ENCODE measurements at places on chromosomes 7 and 10.

- peak; percentile 82 for DNase-seq
Measured at GRCh38 chr7:157138424-157139110, at the start of gene UBE3C. Gene UBE3C (plus strand): TSS chr7:157138926. CDS start chr7:157139273, 347 bp downstream.

- no peak for DNase-seq
Measured at GRCh38 chr7:148687555-148687954, 11.1 kb upstream of the CUL1 start.

DNA sequence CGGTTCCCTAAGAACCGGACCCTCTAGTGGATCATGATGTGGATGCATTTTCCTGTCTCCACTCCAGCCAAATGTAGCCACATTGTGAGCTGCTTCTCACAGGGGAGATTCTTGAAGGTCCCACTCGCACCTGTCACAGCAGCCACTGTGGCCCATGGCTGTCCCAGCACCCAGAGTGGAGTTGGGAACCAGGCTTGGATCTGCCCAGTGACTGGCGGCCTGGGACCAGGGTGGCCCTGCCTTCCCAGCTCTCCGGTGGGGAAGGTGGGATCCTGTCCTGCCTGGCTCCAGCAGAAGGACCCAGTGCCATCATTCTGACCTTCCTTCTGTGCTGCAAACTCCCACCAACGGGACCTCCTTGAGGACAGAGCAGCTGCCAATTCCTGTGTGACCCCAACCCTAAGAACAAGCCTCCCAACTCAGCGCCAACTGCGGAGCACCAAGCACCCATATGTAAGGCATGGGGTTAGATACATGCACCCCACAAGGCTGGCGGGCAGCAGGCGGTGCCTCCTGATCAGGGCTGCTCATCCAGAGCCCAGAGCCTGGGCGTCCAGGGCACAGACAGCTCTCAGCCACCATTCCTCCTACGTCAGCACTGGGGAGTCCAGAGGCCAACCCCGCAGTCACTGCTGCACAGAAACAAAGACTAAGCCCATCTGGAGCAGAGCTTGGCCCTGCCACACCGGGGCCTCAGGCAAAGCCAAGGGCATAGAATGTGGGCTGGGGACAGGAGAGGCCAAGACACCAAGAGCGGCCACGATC, 28.8 kb downstream of the EBF3 start:
- no peak for DNase-seq

- DNase-seq, result no peak
Measured at GRCh38 chr10:116292493-116292892, 19.5 kb upstream of the GFRA1 start.

GRCh38 chr7:140616328-140616727, 24.3 kb downstream of the DENND2A start:
- no peak for DNase-seq

DNA sequence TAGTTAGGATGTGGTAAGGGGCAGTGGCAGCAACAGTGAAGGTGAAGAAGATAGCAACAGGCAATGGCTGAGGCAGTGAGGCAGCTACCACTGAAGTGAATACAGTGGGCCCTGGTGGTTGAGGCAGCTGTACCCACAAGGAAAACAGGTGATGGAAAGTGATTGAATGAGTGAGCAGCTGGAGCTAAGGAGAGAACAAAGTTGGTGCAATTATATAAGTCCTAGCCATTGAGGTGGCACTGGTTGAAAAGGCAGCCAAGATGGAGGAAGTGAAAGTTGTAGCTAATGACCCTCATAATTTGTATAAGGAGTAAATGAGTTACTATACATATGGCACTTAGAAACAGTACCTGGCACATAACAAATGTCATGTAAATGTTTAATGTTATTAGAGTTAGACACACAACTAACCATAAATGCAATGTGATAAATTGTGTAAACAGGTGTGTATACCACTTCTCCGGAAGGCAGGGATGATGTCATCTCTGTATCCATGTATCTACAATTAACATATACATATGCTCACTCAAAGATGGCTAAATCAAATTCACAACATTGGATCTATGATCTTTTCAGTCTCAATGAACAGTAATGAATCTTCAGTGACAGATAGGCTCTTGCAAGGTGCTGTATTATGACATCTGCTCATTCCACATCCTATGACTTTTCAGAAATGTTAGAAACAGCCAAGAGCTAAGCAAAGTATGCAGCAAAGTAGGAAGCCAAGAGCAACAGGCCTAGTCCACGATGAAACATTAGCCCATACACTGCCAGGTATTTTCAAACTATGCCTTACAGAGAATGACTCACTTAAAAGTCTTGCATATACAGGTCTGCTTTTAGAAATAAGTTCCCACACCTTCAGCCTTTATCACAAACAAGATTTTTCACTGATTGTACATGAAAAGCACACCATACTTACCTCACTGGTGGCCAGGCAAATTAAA, 10.7 kb downstream of the XPNPEP1 start:
- no peak for DNase-seq

- no peak for DNase-seq
Measured at GRCh38 chr10:79007421-79008319, 61.1 kb upstream of the ZMIZ1 start.

GRCh38 chr10:33618196-33618595, 283.7 kb upstream of the NRP1 start:
- no peak for DNase-seq

- DNase-seq, result no peak
Measured at GRCh38 chr7:101911800-101912715, 94.6 kb downstream of the CUX1 start.

GRCh38 chr7:99457650-99458493, 8.1 kb downstream of the ATP5MF start:
- no peak for DNase-seq

Measured in effector CD8-positive, alpha-beta T cell (primary cell).